Cortex of kidney (tissue), 1 donor: ENCODE measurements at places on chromosomes 5 and 9.
A peak's percentile ranks its signal among the peaks of the same experiment; 100 is the strongest.

- DNase-seq: no peak
These were observed 3.4 kb downstream of the IL13 start for GRCh38 chr5:132661231-132662003.

- DNase-seq: no peak
These were observed 1.3 kb downstream of the MARVELD2 start for GRCh38 chr5:69416180-69416579.

DNA sequence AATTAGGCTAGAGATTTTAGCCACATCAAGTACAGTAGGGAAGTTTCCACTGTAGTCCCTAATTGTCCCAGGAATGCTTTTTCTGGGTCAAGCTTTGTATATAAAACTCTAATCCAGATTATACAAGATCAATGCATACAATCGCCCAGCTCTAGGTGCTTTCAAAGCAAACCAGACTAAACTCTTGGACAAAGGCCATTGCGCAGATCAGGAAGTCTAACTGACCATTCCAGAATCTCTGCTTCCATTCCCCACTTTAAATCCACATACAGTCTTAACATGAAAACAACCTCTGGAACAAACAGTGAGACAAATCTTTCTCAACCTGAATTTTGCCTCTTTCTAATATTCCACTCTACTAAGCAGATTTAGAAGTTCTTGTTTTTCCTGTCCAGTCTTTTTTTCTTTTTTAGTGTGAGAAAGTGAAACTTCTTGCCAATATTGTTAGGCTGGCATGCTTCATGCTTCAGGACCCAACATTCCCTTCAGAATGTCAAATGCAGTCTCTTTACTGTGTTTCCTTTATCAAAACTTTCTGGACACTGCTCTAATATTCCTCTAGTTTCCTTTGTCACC lies 76.1 kb downstream of the ITGA1 start:
- no peak for DNase-seq

- DNase-seq: no peak
These were observed 429.3 kb downstream of the CCDC171 start for GRCh38 chr9:15982182-15982581.

DNA sequence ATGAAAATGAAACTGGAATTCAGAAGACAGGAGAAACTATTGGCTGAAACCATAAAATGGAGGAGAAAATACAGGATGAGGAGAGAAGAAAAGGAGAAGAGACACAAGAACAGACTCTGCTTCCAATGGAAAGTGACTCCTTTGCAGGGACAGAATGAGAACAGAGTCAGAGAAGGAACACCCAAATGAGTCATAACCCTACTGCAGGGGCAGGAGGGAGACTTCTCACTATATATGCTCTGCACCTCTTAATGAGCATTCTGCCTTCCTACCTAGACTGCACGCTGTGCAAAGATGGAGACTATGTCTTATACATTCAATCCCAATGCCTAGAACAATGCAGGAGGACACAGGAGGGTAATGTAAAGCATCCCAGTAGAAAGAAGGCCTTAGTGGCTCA lies 2.1 kb downstream of the SAXO1 start:
- no peak for DNase-seq

DNA sequence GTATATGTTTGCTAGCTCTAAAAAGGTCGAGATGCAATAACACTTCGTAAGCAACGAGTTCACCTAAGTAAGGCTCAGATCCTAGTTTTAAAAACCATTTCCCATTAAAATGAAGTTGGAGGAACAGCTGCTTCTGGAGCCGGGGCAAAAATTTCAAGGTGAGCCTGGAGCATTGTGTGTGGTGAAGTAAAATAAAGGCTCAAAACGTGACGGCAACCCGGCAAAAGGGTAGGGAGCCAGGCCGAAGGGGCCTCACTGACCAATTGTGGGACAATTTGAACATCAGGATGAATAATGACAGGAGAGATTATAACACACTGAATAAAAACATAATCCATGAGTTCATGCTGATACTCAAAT lies 20.1 kb downstream of the BTNL9 start:
- no peak for DNase-seq

- DNase-seq: no peak
These were observed 21.2 kb downstream of the MAST4 start for GRCh38 chr5:66617226-66617861.

DNA sequence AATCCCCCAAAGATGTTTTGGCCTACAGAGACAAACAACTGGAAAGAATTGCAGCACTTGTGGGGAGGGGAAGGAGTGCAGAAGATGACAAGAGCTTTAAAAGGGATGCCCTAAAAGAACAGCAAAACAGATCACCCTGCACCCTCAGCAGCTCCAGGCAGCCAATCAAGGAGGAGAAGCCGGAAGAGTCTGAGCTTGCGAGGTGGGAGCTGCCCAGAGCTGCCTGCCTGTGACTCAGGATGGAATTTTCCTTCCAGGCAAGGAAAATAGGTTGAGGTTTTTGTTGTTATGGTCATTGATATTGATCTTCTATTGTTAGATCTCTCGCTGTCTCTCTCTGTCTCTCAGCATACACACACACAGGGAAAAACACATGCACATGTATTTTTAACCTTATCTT lies 70.3 kb upstream of the MAP1B start:
- no peak for DNase-seq

GRCh38 chr9:36110434-36110833 lies 26.1 kb upstream of the GLIPR2 start:
- DNase-seq: no peak

DNA sequence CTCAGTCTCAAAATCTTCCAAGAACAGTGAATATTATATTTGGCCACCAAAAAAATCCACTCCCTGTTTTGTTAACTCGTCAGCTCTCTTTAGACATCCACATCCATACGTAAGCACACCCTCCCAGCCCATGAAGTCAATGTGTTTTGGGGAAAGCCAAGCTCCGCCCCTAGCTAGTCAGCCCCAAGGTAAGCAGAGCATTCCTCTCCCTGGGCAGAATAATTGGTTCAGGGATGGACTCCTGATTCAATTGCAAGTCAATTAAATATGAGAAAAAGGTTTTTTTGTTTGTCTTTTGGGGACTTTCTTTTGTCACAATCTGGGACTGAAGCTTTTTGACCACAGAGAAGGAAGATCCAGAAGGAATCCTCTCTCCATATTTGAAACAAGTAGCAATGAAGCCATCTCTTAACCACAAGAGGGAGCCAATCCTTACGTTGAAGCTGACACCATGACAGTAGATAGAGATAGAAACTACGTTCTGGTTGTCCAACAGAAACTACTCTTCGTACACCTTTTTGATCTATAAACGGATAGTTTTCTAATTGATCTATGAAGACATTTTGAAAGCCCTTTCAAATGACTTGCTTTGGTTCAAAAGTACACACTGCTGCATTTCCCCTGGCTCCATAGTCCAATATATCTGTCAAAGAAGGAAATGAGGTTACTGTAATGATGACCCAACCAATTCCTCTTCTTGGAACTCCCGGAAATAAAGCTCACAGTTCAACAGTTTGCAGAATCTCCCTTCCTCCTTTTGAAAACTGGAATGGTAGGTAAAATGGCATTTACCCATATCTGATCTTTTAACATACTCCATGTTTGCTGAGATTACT lies 166.4 kb downstream of the TLE1 start:
- no peak for DNase-seq

- DNase-seq: peak; percentile 21
These were observed 7.9 kb downstream of the CCL21 start for GRCh38 chr9:34701769-34702736.

- no peak for DNase-seq
These were observed 57.2 kb upstream of the LPAR1 start for GRCh38 chr9:111095441-111095840.

- no peak for DNase-seq
These were observed 161.2 kb downstream of the CDH9 start for GRCh38 chr5:26877154-26877553.

DNA sequence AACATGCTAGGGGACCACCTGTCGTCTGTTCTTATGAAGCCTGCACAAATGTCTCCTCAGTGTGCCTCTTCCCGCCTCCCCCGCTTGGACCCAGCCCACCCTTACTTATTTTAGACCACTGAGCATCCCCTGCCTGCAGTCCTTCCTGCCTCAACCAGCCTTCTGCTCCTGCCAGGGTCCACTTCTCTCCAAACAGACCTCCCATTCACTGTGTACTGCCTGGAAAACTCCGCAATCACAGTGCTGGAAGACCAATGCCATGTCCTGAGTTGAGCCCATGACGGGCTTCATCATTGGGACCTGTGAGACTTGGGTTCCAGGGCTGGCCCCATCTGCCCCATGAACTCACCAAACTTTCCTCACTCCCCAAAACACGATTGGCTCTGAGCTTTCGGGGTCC lies 309.4 kb downstream of the IRX1 start:
- no peak for DNase-seq

DNA sequence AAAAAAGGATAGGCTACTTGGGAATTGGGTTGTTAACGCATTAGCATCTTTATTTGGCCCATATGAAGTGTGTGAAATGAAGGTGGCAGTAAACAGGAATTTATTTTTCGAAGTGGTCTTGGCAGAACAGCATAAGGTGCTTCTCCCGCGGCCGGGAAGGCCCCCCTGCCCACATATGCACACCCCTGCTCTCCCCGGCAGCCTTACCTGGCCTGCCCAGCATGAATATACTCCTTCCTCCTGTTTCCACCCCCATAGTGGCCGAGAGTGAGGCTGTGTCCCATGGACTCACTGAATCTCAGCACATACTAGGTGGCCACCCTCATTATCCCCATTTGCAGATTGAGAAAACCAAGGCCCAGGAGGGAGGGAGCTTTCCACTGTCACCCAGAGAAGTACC lies 54.0 kb upstream of the OLFM1 start:
- no peak for DNase-seq

DNA sequence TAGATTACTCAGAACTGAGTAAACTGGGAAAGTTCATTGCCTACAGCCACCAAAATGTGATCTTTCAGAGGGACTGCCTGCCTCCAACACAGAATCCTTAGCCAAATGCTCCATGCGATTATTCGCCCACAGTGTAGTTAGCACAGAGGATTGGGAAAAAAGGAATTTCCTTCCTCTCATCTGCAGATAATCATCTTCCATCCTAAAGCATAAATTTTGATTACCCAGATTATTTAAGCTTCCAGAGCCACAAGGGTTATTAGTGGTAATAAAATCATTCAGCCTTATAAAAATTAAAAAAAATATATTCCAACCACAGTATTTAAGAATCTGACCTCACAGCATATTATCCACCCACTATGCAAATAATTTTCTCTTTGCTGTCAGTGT lies 285.3 kb upstream of the GRAMD2B start:
- no peak for DNase-seq

DNA sequence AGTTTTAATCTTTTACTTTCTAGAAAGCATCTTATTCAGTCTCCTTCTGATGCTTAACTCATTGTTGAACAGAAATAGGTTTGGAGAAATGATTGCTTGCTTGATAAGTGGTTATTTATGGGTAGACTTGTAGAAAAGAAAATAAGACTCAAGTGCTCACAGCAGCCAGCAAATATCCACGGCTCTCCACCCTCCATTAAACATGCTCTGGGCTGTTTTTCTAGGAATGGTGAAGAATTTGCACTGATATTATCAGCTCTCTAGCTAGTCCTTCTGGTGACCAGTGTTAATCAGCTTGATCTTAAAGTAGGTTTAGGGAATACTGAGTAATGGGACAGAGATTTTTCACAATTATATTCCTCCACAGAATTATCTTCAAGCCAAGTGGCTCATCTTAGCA lies 60.6 kb downstream of the SLC1A3 start:
- no peak for DNase-seq

DNA sequence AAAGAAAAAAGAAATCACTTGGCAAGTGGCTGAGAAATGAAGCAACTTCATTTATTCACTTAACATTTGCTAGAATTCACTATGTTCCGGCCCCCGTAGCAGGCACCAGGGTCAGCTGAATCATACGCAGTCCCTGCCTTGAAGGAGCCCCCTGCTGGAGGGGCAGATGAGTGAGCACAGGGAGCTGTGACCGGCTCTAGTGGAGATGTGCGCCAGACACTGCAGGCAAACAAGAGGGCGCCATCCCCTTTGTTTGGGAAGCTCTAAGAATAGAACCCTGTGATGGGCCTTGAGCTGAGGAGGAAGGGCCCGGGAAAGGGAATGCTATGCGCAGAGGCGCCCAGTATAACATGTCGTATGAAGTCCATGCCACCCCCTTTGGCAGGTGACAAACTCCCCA lies 20.2 kb upstream of the RPL26L1 start:
- no peak for DNase-seq

- no peak for DNase-seq
These were observed 22.4 kb downstream of the LHX6 start for GRCh38 chr9:122206118-122207046.

- no peak for DNase-seq
These were observed 42.3 kb downstream of the MARCHF3 start for GRCh38 chr5:126988021-126988569.

DNA sequence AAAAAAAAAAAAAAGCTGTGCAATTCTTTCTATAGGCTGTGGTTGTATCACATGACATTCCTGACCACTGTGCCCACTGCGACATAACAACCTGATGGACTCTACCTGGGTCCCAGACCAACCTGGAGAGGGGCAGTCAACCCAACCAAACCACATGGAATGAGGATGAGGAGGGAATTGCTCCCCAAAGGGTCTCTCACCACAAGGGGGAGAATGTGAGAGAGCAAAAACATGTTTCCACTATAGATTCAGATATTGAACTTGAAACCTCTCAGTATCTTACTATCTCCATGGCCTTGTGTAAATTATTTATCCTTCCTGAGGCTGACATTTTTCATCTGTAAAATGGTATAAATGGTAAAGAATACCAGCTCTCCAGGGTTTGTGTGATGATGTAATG lies 66.9 kb upstream of the SV2C start:
- no peak for DNase-seq

GRCh38 chr9:84862810-84863287 lies 193.3 kb downstream of the NTRK2 start:
- no peak for DNase-seq

- DNase-seq: no peak
These were observed 662.1 kb upstream of the FTMT start for GRCh38 chr5:121189342-121190305.

GRCh38 chr5:84863020-84863419 lies 478.3 kb upstream of the EDIL3 start:
- DNase-seq: no peak

DNA sequence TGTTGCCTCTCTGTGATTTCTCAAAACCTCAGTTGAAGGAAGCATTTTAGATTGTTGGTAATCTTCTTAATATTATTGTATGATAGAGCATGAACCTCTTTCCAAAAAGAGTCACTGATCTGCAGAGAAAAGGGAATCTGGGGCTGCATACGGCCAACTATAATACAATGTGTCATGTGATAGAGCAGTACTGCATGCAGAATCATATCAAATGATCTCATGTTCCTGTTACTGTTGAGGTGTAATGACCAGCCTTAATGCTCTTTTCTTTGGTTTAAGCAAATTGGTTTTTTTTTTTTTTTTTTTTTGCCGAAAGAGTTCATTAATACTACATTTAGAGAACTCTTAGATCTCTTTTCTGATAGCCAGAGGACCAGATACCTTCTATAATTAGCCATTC lies 12.9 kb upstream of the MSMP start:
- no peak for DNase-seq

GRCh38 chr9:92992549-92992948 lies 45.2 kb downstream of the FGD3 start:
- no peak for DNase-seq

DNA sequence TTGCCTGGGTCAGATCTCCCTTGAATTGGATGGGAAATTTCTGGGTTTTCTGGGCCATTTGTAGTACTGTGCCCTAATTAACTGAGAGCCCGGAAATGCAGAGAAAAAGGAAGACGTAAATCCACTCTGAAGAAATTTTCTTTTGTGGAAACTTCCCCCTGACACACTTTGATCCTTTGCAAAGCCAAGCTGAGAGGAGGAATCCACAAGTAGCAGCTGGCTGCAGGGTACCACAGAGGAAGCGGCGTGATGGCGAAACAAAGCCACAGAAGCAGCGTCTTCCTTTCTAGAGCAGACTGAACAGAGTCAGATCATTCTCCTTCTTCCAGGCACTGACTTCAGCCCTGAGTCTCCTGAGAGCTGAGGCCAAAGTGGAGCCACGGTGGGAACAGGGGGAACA lies 47.1 kb upstream of the ZNF354A start:
- no peak for DNase-seq
